ENCODE measurements at places on chromosomes 2 and 18.

DNA sequence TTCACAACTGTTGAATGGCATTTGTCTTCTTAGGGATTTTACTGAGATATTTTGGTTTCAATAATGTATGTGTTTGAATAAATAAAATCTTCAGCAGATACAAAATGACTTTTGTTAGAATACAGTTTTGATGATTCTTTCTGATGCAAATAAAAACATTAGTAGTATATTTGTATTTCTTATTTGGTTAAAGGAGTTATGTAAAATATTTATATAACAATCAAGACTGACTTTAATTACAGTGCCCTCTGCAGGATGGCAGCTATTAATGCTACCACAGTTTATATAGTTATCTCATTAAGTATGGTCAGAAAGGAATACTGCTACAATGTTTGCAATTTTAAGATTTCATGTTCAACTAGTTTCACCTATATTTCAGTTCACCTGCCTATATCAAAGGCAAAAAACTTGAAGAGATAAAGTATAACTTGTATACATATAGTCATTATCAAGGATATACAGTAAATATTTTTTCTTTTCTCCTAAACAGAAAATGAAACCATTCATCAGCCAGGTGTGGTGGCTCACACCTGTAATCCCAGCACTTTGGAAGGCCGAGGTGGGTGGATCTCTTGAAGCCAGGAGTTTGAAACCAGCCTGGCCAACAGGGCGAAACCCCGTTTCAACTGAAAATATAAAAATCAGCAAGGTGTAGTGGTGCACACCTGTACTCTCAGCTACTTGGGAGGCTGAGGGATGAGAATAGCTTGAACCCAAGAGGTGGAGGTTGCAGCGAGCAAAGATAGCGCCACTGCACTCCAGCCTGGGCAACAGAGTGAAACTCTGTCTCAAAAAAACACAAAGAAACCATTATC lies 19.8 kb downstream of the ARL5A start:
- DNase-seq: no peak

GRCh38 chr2:37686792-37687526 lies 15.5 kb upstream of the CDC42EP3 start:
- no peak for DNase-seq

DNA sequence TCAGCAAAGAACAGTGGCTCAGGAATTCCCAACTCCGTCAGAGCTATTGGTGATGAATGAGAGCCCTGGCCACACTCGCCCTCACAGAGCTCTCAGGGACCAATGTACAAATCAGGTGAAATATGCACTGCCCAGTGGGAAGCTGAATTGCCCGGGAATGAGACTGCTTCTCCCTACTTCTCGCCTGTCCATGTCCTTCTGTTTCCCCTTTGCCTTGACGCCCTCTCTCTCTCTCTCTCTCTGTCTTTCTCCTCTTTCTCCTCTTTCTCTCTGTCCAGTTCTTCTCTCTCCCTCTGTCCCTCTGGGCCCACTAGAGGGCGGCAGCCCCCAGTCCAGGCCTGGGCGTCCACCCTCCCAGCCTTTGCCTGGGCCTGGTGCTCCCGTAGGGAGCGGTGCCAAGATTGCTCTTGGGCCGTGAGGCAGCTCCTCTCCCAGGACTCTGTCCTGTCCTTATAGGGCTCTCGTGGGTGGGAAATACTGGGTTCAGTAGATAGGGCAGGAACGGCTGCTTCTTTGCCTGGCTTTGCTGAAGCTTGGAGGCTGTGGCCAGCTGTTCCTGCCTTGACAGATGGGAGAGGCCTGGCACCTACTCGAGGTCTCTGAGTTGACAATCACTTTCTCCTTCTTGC lies 28.4 kb upstream of the PUM2 start:
- DNase-seq: no peak

GRCh38 chr18:78818961-78819360 lies 160.7 kb upstream of the SALL3 start:
- no peak for DNase-seq

- DNase-seq: no peak
Observed at GRCh38 chr2:152067823-152068222, 31.0 kb downstream of the CACNB4 start.
